ENCODE measurements at places on chromosomes 6 and 20.
A peak's percentile ranks its signal among the peaks of the same experiment; 100 is the strongest.

- no peak for DNase-seq
Measured at GRCh38 chr6:106693418-106693817, 64.0 kb downstream of the QRSL1 start.

GRCh38 chr6:5540370-5540769 is 279.1 kb downstream of the FARS2 start:
- no peak for DNase-seq

GRCh38 chr6:135228486-135228885 is 47.4 kb downstream of the MYB start:
- DNase-seq: no peak

DNA sequence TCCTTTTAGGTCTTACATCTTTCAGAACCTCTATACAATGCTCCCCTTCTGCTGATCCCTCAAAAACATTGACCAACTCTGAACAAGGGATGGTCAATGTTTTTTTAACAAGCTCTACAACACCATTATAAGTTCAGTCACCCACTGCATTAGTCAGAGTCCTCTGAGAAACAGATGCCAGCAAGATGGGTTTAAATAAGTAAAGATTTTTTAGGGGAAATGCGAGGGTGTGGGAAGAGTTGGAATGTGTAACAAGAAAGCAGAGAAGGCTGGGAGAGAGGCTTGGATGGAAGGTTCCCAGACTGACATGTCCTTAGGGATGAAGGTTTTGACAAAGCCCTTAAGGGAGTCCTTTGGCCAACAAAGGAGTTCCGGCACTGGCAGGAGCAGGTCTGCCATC is 478.3 kb downstream of the FRK start:
- DNase-seq: peak; percentile 31

DNA sequence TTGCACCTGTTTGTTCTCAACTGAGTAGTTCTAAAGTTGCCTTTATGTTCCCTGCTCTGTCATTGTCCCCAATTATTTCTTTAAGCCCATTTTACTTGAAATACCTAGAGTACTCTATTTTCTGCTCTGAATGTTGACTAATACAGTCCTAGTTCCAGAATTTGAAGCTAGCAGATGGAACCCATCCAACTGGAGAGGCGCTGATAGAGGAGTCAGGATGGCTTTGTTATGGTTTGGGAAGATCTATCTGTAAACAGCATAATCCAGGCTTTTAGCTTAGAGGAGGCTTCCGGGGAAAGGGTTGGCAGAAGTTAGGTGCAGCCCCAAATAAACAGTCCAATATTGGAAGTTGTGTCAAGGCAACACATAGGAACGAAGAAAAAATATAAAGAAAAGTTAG is 927.7 kb downstream of the TFAP2A start:
- no peak for DNase-seq

DNA sequence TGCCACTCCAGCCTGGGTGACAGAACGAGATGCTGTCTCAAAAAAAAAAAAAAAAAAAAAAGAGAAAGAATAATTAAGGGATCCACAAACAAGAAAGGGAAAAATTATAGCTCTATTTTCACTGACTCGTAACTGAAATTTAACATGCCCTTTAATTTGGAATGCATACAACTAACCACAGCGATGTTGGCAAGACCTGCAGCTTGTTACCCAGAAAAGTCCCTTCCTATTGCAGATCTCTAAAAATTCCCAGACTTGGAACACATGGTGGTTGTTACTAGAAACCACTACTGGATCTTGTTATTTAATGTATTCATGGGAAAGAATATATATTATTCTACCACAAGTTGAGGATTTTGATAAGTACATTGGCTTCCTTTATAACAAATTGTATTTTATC is 27.8 kb upstream of the SMIM28 start:
- no peak for DNase-seq

GRCh38 chr6:170447561-170447930 is 105.6 kb downstream of the PSMB1 start:
- no peak for DNase-seq

DNA sequence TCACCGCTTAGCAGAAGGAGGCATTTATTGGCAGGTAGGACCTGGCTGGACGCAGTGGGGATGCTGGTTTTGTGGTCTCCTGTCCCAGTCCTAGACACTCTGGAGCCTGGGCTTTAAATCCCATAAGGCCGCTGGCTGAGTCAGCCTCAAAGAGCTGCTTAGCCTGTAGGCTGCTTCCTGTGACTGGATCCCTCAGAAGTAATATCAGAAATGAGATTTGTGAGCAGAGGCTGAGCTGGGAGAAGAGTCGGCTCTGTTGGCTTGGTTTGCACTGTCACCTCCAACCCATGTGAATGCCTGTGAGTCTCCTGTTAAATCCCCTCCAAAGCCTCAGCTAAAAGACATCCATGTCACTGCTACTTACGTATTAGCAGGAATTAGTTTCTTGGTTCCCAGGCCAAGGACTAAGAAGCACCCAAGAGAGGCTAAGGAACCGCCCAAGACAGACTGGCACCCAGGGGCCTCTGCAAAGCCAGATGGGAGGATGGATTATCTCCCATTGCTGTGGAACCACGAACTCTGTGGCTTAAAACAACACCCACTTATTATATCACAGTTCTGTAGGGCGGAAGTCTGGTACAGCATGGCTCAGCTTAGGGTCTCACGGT is 289.4 kb downstream of the CDC5L start:
- no peak for DNase-seq

DNA sequence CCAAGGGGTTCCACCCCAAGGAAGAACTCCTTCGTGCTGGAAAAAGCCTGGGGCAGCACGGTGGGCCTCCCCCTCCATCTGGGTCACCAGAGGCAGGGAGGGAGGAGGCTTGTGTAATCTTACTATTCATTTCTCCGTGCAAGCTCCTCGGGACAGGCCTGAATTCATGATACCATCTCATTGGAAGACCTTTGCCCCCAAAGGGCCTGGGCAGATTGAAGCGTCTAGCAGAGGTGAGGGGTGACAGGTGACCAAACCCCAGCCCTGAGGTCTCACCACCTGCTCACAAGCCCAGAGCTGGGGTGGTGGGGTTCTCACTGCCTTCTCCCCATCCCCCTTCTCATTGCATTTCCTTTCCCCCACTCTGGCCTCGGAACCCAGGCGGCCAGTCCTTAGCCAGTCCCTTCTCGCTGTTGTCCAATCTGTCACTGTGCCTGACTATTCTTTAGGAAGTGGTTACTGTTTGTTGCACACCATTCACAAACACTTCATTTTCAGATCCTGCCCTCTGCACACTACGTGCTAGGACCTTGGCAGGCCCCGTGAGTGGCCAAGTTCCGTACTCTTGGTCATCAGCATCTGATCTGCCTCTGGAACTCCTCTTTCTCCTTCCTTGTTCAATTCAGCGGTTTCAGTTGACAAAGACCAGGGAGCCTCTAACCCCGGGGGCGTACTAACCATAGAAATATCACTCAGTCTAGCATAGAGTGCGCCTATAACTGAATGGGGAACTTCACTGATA is 137.1 kb downstream of the LY86 start:
- no peak for DNase-seq

DNA sequence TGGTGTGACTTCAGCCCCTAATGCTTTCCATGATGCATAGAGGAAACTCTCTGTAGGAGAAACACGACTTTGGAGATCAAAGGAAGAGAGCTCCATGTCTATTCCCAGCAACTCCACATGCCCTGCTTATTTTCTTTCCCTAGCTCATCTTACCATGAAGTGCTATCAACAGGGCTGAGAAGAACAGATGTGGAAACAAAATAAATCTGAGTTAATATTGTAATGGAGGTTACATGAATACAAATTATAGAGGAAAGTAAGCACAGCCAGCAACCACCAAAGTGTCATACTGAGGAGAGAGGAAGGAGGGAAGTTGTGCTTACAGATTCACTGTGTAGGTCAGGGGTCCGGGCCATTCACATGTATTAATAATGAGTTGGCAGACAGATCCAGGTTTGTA is 157.5 kb downstream of the RFPL4B start:
- DNase-seq: no peak

DNA sequence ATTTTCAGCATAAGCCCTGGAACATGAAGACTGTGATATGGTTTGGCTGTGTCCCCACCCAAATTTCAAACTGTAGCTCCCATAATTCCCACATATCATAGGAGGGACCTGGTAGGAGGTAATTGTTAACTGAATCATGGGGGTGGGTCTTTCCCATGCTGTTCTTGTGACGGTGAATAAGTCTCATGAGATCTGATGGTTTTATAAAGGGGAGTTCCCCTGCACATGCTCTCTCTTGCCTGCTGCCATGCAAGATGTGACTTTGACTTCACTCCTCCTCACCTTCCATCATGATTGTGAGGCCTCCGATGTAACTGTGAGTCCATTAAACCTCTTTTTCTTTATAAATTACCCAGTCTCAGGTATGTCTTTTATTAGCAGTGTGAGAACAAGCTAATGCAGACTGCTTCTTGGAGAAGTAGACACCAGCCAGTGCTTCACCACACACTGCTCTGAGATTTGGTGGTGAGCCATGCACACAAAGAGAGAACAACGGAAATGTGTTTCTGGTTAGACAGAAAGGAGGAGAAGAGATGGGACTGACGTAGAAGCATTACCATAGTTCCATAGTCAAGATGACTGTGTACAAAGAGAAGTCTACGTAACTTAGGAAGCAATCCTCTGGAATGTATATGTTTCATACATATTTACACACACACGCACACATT is 97.8 kb downstream of the BACH2 start:
- DNase-seq: no peak

GRCh38 chr6:46504242-46504641 is 13.0 kb upstream of the RCAN2 start:
- DNase-seq: no peak

DNA sequence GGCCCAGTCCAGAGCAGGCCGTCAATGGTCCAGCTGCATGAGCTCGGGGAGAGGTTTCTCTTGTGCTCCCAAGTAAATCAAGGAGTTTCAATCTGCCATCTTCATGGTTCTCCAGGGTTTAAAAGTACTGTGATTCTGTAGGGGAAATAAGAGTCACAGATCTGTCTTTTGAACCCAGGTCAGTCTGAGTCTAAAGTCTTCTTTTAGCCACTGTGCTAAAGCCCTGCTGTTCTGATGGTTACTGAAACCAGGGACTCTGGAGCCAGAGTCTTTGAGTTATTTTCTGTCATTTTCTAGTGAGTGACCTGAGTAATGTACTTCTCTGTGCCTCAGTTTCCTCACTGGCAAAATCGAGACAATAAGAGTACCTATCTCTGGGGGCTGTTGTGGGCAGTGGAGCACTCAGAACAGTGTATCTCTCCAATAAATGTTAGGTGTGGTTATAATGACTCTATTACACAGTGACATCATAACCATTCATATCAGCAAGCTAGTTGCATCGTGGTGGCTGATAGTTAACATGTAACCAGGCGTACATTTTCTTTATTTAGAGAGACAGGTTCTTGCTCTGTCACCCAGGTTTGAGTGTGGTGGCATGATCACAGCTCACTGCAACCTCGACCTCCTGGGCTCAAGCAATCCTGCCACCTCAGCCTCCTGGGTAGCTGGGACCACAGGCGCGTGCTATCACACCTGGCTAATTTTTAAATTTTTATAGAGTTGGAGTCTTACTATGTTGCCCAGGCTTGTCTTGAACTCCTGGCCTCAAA is 74.6 kb upstream of the KCNG1 start:
- DNase-seq: no peak

GRCh38 chr20:20089018-20089417 is 36.7 kb downstream of the CFAP61 start:
- DNase-seq: no peak

GRCh38 chr6:43768983-43769525 is 957 bp upstream of the VEGFA start:
- peak; percentile 71 for DNase-seq

DNA sequence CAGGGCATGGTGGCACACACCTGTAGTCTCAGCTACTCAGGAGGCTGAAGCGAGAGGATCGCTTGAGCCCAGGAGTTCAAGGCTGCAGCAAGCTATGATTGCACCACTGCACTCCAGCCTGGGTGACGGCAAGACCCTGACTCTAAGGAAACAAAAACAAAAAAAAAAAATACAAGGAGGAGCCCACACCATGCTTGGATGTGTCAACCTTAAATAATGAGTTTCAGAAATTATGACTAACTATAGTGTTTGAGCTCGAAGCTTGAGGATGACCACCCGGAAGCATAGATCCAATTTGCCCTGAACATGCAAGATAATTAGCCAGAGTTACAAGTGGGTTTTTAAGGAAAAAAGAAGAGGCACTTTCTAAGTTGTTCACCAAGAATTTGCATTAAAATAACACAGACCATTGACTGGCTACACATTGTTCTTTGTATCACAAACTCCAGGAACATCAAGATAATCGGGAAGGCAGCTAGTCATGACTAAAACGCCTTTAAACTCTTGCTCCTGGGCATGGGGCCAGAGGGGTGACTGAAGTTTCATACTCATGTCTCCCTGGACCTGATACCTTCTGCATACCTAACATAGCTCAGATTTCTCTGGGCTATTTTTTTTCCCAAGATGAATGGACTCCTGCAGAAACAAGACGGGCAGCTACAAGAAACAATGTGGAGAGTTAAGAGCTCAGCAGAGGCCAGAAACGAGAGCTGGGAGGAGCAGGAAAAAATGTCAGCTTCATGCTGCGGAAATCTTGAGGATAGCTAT is 289.6 kb downstream of the PREX1 start:
- peak; percentile 24 for DNase-seq

DNA sequence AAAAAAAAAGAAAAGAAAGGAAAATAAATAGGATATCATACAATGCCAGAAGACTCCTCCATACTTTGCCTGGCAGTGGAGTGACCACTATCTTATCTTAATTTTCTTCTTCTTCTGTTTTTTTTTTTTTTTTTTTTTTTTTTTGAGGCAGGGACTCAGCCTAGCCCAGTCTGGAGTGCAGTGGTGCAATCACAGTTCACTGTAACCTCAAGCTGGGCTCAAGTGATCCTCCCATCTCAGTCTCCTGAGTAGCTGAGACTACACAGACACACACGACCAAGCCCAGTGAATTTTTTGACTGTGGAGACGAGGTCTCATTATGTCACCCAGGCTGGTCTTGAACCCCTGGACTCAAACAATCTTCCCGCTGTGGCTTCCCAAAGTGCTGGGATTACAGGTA is 17.1 kb upstream of the MMP9 start:
- DNase-seq: no peak

DNA sequence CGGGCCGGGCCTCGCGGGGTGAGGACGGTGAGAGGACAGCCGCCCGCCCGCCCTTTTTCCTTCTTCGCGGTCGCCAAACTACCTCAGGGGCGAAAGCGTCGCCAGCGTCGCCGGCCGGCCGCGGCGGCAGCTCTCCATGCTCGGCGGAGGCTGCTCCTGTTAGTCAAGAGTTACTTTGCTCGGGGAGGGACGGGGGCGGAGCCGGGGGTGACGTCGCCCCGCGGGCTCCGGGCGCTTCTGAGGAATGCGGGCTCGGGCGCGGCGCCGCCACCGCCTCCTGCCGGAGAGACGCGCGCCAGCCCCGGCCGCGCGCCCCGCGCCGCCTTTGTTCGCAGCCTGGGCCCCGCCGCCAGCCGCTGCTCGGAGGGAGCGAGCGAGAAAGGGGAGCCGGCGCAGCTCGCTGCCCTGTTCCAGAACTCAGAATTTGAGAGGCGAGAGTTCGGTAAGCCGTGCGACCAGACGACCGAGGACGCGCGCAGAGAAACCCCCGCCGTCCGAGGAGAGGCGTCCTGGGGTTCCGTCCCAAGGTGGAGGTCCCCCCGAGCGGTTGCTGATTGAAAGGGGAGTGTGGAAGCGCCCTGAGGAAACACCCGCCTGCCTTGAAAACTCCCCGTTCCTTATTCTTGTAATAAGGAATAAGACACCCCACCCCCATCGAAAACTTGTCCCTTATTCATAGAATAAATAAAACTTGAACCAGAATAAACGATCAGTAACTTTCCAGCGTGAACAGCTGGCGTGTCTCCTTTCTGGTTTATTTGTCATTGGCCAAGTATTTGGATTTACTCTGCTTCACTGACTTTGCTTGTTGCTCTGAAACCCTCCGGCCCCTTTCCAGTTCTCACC is at the start of gene PTPRK:
TSS of gene PTPRK (minus strand) at position 164 of the 846 bp plus-strand sequence. CDS start 241 bp downstream, outside the sequence.
- no peak for DNase-seq

GRCh38 chr6:7139835-7140470 is 32.2 kb downstream of the RREB1 start:
- no peak for DNase-seq
